ENCODE measurements at places on chromosomes 3 and 15.

DNA sequence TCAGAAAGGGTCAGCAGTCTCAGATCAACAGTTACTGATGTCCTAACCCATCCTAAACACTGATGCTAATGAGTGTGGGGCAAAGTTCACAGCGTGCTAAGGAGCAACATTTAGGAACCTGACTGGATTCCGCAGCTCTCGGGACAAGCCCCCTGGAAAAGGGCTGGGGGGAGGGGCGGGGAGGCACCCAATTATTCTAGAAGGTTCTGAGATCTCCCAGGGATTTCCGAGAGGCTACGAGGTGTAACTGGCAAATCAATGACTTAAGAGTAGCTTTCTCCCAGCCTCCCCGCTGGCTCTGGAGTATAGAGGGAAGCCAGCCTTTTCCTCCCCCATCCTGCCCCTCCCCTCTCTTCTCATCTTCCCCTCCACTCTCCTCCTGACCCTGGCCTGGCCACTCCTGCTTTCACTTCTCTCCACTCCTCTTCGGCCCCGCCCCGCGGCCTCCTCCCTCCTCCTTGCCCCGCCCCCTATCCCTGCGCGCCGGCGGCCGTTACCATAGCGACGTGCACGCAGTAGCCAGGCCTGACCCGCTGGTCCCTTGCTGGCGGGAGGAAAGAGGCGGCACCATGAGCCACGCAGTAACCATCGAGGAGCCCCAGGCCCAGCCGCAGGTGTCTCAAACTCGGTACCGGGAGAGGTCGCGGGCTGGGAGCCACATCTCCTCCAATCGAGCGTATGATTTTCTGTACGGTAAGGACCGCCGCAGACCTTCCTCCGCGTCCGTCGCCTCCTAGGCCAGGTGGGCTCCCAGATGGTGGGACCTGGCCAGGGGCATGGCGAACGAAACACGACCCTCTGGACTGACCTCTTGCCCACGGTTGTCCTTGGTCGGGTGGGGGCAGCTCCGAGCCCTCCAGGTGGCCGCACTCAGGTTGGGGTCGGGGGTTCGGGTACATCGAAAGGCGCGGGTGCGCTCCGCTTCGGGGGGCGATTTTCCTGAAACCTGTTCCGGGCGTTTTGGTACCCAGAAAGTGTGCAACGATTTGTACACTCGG lies at the start of gene CFAP91:
CFAP91 (plus strand) TSS at position 493 of the 998 bp plus-strand sequence; CDS start at position 570, 77 bp downstream.
- peak; percentile 97 for DNase-seq

DNA sequence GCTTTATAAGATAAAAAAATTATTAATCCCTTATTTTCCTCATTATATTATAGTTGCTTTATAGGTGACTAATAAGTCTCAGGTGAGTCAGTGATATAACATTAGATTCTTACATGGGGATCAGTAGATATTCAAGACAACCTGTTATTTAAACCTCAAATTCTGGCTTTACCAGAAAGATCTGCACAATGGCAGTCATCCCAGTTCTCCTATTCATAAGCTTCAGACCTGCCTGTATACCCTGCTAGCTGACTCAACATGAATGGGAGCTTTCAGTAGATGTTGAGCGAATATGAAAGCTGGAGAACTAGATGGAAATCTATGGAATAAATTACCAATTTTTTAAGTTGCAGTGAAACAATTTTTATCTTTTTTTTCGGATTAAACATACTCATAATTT lies 20.5 kb upstream of the CCDC54 start:
- DNase-seq, result no peak

- DNase-seq, result peak; percentile 30
Observed at GRCh38 chr3:172751175-172751704, 714 bp downstream of the ECT2 start.

DNA sequence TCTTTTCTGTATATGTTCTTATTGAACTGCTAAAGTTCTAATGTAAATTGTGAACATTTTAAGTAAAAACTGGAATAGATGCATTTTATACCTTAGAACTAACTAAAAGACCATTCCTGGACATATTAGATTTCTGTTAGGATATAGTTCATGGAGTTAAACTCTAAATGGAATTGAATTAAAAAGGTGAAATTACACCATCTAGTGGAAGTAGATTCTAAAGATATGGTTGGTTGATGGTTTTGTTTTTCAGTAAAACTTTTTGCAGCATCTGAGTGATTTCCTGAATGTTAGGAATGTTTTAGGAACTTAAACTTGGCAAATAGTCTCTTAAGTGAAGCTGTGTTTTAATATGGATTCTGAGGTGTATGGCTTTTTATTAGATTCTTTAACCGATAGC lies 96.8 kb downstream of the SLMAP start:
- peak; percentile 0 for DNase-seq

- no peak for DNase-seq
Observed at GRCh38 chr15:89677381-89677780, 1.8 kb downstream of the PLIN1 start.

DNA sequence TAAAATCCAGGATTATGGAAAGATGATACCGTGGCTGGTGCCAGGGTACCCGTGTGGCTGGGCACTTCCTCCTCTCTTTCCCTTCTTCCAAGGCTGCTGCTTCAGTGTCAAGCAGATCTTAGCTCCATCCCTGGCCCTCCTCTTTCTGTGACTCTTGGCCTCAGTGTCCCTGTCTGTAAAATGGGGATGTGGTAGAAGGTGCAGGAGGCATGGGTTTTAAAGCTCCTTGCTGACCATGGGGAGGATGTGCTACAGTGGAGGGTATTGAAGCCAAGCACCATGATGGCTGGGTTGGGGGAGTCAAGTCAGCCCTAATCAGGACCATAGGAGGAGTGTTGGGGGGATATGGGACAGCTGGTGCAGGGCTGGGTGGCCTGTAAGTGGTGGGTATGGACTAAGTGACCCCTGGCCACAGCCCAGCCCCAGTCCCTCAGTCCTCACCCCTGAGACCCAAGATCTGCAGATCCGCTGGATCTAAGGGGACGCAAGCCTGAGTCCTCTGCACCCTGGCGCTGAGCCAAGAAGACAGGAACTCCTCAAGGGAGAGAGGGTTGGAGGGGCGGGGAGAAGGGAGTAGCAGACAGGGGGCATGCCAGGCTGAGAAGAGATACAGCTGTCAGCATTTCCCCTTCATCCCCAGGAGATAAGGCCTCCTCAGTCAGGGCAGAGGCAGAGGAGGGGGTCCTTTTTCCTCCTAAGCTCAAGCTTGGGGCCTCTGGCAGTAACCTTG lies 12.0 kb downstream of the PTH1R start:
- no peak for DNase-seq

DNA sequence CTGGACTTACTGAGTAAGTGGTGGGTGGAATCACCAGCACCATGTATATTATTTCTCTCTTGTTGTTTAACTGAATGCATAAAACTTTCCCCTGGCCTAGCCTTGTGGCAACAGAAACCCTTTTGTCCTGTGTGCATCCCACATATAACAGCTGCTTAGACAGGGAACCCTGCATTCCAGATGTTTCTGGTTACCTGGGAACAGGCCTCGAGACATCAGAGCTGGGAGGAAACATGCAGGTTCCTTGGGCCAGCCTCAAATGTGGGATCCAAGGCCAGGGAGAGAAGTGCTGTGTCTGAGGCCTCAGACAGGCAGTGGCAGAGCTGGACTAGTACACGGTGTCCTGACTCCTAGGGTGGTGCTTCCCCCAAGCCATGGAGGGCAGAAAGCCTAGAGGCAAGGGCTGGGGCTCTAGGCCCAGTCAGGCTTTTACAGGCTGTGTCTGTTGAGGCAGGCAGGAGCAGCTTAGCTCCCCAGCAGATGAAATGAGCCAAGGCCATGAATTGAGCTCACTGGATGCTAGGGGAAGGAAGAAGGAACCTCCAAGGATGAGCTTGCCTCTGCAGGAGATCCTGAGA lies 57.7 kb downstream of the ITGA11 start:
- DNase-seq, result no peak

GRCh38 chr3:166663194-166663593 lies 716.9 kb downstream of the ZBBX start:
- DNase-seq, result peak; percentile 95

DNA sequence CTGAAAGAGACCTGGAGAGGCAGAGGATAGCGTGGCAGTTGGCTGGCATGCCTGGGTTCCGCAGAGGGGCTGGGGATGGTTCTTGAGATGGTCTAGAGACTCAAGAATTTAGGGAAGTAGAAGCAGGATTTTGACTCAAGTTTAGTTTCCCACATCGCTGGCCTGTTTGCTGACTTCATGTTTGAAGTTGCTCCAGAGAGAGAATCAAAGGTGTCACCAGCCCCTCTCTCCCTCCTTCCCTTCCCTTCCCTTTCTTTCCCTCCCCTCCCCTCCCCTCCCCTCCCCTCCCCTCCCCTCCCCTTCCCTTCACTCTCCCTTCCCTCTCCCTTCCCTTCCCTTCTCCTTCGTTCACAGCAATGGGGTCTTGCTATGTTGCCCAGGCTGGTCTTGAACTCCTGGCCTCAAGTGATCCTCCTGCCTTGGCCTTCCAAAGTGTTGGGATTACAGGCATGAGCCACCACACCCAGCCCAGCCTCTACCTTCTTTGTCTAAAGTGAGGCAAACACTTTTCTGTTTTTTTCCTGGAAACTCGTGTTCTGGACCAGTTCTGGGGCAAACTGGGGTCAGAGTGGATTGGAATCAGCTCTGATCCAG lies 10.2 kb downstream of the CHRD start:
- no peak for DNase-seq

- DNase-seq, result no peak
Observed at GRCh38 chr15:39921274-39921638, 1.2 kb upstream of the GPR176 start.

DNA sequence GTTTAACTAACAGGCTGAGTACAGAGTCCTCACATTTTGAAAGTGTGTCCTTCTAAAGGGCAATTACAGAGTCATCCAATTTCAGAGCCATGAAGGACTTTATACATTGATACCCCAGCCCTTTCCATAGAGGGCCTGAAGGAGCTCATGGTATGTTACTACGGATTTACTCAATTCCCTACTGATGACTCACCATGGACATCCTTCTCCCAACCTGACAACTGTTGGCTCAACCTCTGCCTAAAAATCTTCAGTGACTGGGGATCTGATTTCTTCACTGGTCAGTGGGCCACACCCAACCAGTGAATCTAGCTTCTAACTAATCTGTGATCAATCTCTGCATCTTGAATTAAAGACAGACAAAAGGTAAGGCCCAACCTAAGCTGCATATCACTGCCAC lies 963.4 kb upstream of the CFAP20DC start:
- DNase-seq, result no peak

DNA sequence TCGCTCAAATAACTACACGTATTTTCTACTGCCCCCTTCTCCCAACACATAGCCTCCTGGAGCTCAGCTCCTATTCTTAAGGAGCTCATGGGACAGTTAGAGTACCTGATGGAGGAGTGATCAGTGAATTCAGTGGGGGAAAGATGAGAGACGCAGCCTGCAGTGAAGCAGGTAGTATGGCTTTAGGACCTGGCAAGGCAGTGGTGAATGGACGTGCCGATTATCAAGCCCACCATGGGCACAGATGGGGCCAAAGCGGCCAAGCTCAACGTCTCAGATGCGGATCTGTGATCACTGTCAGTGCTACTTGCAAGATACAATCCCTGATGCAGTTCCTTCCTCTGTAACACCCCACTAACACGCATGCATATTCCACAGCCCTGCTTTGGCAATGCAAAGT lies 45.8 kb upstream of the ATP2B2 start:
- no peak for DNase-seq

Measured in DMS53 (cell line).